ENCODE measurements at places on chromosomes 6 and 20. TPM values are rescaled to one million over a fixed set of nuclear protein-coding genes. Genes with fewer than 3 reads are reported as not detected.

- DNase-seq = no peak
Measured at GRCh38 chr6:75563032-75563431, 38.6 kb upstream of the SENP6 start.

- DNase-seq = no peak
Measured at GRCh38 chr6:147642458-147642857, 134.0 kb downstream of the SAMD5 start.

- no peak for DNase-seq
Measured at GRCh38 chr6:35016502-35017321, 124.4 kb downstream of the TCP11 start.

GRCh38 chr6:154909821-154910220 is 85.3 kb upstream of the TIAM2 start:
- DNase-seq = no peak

- peak; percentile 8 for DNase-seq
Measured at GRCh38 chr20:53621482-53622246, 28.0 kb upstream of the ZNF217 start.

GRCh38 chr6:101114703-101115102 is 233.6 kb upstream of the ASCC3 start:
- peak; percentile 3 for DNase-seq

DNA sequence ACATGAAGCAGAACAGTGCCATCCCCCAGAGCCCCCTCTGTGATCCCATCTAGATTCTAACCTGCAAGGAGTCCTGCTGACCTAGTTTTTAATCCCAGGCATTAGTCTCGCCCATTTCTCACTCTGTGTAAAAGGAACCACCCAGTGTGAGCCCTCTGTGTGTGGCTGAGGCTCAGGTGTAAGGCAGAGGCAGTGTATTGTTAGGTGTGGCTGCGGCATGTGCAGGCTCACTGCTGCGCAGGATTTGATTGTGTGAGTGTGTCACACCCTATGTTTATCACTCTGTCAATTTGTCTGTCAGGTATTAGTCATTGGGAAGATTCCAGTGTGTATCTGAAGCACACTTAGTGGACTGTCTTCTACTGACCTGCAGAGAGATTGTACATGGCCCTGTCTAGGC is 13.7 kb upstream of the CST8 start:
- no peak for DNase-seq

DNA sequence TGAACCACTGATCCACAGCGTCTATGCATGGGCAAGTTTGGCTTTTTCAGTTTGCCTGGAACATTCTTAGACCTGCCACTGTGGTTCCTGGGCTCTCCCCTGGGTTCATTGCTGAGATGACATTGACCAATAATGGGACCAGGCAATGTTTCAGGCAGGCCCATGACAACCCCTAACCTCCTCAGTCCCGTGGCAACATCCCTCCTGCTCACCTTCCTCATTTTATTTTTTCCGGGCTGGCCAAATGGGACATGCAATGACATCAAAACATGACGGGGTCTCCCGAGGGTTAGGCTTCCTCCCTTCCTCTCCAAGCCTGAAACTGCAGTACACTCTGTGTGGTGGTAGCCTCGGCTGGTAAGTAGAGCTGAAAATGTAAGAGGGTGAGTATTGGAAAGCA is 234.0 kb upstream of the RREB1 start:
- DNase-seq = no peak

GRCh38 chr20:17417225-17417624 is 114.0 kb downstream of the BFSP1 start:
- no peak for DNase-seq

DNA sequence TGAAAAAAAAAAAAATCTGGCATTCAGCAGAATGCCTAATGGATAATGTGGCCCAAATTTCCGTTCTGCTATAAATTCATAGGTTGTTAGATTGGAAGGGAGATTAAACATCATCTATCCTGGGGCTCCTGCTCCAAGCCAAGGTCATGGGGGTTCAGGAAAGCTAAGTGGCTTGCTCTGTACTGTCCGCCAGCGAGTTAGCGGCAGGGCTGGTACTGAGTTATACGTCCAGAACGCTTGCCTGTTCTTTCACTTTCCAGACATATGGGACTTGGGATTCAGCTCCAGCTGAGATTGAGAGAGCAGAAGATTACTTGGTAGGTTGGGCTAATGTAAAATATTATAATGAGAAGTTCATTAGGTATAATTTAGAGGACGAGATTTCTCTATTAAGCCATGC is 858 bp downstream of the RWDD1 start:
- no peak for DNase-seq

DNA sequence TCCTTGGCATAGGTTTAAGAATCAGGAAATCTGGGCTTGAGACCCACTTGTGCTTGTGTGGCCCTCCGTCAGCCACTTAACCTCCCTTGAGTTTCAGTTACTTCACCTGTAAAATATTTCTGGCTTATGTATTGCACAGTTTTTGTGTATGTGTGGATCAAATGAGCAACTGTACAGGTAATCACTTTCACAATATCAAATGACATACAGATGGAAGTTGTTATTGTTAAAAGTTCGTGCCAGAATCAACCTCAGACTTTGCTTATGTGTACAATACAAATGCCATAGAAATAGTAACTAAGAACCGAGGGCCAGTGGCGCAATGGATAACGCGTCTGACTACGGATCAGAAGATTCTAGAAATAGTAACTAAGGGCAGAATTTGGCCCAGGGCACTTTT is 65.6 kb upstream of the KIF13A start:
- no peak for DNase-seq

CRISP2 gene
- not detected for total RNA-seq

GHRH gene
- not detected for total RNA-seq

OVOL2 gene
- total RNA-seq = 0.62 TPM

MUCL3 gene
- total RNA-seq = not detected

NR2E1 gene
- total RNA-seq = 9.8 TPM

SNAP91 gene
- total RNA-seq = 106 TPM

BIRC7 gene
- total RNA-seq = not detected

Measured in occipital lobe (tissue), 3 donors.